ENCODE measurements at places on chromosomes 3 and 15.

DNA sequence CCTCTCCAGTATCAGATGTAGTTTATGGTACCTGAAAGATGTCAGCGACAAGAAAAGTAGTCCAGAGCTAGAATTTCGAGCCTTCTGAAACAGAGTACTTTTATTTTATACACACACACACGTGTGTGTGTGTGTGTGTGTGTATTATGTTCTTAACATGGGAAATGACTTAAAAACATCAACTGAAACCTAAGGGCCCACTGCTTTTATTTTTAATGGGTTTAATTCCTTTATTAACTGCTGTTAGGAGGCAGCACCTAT, 1.9 kb downstream of the TCF12 start:
- DNase-seq: no peak

GRCh38 chr15:67976506-67977073, 77.5 kb upstream of the PIAS1 start:
- no peak for DNase-seq

DNA sequence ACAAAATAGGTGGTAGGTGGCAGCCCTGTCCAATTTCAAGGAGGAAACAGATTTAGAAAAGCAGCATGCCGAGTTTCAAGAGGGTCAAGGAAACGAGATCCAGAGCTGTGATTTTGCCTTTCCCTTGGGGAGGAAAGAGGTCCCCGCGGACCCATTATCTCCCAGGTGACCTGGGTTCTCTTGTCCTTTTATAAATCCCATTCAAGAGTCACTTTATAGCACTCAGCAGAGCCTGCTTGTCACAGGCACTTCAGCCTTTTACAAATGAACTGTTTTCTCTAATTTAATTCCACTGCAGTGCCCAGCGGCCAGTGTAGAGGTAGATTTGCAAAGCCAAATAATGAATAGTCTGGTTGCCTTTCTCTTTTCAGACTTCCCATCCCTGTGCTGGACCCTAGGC, 99.9 kb downstream of the CD47 start:
- no peak for DNase-seq

- DNase-seq: no peak
These were observed 10.8 kb upstream of the C3orf22 start for GRCh38 chr3:126569390-126569975.

DNA sequence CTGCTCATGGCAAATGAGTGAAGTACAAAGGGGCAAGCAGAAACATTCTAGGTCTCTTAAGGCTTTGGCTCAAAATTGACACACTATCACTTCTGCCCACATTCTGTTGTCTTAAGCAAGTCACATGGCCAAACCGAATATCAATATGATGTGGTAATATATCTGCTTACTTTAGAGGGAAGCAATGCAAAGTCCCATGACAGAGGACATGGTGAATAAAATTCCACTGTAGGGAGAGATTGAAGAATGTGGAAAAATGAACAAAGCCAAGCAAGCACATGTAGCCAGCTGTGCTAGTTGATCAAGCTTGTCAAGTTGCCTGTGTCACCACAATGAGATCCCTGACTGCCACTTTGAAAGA, 11.2 kb upstream of the TBC1D5 start:
- no peak for DNase-seq

GRCh38 chr3:124786511-124787241, 56.4 kb downstream of the UMPS start:
- DNase-seq: no peak
